RPMI7951 (cell line): ENCODE measurements at places on chromosomes 4 and X.

GRCh38 chr4:98909646-98910401 is 19.1 kb downstream of the EIF4E start:
- DNase-seq: no peak

GRCh38 chrX:53287493-53288138 is 6.2 kb upstream of the IQSEC2 start:
- peak; percentile 96 for DNase-seq

DNA sequence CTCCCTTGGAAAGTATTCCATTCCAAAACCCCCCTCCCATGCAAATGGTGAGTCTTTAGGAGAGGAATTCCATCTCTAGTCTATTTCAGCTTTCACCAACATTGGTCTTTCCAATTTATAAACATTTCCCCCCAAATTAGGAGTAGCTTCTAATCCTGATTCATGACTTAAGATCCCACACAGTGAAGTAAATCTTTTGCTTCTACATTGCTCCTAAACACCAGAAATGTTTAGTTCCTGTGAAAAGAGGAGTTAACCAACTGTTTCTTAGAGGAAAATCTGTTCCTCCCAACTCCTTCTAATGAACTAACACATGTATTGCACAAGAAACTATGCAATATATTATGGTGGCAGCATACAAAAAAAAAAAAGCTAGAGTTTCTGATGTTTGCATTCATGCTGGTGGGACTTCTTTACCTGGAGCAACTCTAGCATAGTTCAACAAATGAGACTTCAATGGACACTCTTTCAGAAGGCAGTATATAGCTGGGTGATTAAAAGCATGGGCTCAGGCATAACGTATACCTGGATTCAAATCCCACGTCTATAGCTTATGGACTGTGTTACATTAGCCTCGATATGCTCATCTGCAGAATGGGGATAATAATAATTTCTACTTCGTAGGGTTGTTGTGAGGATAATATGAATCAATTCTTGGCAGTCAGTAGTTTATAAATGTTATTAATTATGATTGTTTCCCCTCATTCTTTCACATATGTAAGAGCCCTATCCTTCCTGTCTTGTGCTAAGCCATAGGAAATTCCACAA is 131.6 kb upstream of the TMEM164 start:
- DNase-seq: no peak

DNA sequence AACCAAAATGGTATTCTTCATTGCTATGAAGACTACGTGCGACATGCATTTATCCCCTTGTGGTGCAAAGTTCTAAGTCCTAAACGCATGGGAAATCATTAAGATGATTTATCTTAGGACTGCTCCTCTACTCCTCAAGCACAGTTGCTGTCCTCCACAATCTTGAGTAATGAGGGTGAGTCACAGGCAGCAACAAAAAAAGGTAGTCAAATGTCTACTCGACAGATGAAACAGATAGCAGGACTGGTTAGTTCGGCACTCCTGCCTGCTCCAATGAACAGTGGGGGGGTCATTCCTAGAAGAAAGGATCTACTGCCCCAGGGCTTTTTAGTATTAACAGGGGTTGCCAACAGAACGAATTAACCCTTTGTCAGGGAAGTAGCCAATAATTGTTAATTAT is 233.7 kb upstream of the FGF13 start:
- DNase-seq: peak; percentile 0

DNA sequence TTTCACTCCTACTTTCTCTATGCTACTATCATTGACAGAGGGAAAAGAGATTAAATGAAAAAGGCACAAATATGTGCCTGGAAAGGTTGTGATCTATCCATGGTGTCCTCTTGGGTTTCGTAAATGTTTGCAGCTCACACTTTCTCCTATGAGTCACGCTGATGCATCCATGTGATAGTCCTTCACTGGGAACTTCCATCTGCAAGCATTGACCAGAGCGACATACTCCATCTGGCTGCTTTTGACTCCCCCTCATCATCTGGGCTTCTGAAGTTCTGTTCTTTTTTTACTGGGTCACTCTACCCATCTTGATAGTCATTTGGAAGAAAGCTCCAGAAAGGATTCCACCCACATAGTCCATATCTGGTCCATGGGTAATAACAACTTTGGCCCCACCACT is 84.7 kb upstream of the NDST3 start:
- no peak for DNase-seq

GRCh38 chr4:168831585-168831918 is 178.5 kb downstream of the CBR4 start:
- no peak for DNase-seq

GRCh38 chr4:36138220-36138619 is 106.1 kb downstream of the ARAP2 start:
- no peak for DNase-seq

DNA sequence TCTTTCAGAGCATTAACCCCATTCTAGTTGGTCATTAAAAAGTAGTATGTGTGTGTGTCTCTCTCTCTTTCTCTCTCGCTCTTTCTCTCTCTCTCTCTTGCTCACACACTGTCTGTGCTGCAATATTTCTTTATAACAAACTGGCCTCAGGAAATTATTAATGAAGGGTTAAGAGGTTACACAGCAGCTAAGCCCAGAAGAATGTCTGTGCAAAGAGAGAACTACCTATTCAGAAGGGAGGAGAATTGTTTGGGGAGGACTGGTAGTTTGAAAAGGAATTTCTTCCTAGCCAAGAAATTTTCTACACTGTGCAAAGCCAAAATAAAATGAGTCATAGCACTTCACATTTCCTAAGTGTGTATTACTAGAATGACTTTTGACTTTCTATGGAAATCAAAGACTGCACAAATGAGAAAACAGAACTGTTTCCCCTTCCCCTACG is 22.2 kb downstream of the PDGFC start:
- DNase-seq: peak; percentile 70

DNA sequence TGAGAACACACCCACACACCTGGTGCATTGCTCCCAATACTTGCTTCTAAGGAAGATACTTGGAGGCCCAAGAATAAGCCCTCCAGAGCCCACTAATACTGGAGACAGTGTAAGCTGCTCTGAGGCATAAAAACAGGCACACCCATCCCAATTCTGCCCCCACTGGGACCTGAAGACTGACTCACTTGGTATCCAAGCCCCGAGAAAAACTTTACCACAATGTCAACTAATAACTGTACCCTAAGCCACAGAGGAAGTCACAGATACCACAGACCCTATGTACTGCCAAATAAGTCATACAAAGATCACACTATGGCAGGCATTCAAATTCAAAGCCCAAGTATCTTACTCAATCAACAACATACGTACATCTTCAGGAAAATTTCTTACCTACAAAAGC is 398.2 kb upstream of the SPANXN1 start:
- peak; percentile 88 for DNase-seq

GRCh38 chrX:20221902-20222301 is 44.8 kb downstream of the RPS6KA3 start:
- peak; percentile 9 for DNase-seq

GRCh38 chrX:53813670-53814440 is 127.3 kb upstream of the HUWE1 start:
- DNase-seq: peak; percentile 84

GRCh38 chrX:2628751-2629315 is 62.3 kb upstream of the CD99 start:
- DNase-seq: no peak

- DNase-seq: no peak
These were observed 279.7 kb downstream of the NR3C2 start for GRCh38 chr4:148162519-148162918.

DNA sequence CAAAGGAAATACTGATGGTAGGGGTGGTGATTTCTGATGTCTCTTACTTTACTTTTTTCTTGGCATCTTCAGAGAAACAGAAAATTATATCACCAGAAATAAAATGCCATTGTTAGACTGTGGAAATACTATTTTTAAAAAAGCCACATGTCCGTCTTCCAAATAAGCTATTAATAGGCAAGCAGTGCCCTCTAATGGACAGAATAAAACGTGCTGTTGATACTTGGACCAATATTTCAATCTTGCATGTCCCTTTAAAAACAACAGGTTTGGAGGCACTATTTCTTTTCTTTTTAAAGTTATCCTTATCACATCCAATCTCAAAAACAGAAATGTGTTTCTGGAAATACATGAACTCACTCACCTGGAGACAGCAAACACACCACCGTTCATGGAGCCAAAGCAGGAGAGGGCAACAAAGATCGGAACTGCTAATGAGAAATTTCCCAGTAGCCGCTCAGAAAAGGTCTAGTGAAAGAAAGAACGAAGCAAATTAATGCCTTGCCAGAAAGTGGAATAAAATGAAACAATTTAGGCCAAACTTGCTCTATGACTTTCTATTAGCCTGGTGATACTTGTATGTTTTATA is 59.2 kb downstream of the SLC7A11 start:
- DNase-seq: peak; percentile 40

DNA sequence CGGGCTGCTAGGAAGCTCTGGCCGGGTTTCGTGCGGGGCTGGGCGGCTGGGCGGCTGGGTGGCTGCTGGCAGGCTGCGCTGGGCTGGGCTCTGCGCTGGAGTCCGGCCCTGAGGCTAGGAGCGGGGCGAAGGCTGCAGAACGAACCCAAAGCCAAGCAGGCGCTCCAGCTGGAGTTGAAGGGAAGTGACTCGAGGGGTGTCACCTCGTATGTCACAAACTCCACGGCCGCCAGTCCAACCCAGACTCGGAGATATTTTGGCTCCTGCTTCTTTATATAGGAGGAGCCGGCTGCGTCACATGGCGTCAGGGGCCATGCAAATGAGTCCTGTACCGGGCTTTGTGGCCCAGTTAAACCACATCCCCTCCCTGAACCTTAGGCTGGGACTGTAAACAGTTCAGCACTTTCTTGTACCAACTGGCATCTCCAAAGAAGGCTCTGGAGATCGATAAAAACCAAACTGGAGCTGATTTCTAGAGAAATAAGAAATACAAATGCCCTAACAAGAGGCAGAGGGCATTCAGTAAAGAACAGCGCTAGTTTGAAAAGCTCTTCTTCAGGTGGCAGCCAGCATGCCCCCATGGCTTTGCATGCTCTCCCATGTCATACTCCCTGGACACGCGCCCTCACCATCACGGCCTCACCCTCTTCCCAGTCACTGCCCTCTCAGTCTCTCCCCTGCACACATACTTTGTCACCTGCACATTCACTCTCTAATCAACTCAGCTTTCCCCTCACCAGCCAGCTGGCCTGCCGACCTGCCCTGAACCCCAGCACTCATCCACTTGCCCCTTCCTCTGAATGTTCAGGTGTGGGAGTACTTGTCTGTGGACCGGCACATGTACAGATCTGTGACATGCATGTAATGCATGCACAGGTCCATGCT is 58.5 kb downstream of the TSC22D3 start:
- peak; percentile 80 for DNase-seq

DNA sequence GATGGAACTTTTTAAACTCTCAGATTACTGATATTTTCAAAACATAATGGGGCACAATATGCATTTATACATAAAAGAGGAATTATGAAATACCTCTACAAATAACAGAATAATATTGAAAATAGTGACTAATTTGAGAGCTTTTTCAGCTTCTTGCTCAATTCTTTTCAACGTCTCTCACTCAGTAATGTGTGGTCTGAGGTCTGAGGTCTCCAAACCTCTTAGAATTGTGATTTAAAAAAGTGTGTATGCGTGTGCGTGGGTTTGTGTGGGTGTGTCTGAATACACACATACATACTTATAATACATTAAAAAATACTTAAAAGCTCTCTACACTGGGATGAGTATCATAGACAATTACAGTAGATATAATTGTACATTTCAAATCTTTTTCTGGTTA is 7.9 kb downstream of the NDNF start:
- no peak for DNase-seq

DNA sequence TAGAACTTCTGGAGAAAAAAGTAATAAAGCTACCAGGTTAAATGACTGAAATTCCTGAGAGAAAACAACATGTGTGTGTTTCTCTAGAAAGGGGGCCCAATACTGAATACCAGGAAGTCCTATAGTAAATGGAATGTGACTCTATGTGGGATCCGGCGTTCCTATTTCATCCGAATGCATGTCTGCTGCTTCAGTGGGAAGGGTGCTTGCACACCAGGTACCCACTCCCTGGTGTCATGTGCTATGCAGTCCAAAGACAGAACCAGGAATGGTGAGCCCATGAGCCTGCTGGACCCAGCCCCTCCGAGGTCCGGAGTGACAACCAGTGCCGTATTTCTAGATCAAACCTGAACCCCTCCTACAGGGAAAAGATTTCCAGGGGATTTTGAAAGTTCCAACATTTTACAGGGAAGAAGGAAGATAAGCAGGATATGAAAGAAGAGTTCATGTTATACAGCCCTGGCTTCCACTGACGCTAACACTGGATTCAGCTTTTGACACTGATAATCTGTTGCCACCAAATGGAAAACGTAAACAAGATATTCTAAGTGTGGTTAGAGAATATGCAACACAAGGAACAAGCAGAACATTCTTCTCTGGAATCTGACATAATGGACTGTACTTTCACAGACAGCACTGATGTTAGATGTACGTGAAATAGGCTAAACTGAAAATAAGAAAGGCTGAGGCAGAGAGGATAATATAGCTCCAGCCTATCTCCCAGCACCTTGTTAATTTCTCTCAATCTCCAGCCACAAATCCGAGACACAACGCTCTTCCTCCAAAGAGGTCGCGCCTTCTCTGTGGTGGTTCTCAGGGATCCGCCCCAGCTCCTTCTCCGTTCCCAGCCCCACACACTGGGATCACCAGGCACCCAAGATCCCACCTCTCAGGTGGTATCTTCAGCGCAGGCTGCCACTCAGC is 725 bp upstream of the CXCL1 start:
- peak; percentile 44 for DNase-seq

DNA sequence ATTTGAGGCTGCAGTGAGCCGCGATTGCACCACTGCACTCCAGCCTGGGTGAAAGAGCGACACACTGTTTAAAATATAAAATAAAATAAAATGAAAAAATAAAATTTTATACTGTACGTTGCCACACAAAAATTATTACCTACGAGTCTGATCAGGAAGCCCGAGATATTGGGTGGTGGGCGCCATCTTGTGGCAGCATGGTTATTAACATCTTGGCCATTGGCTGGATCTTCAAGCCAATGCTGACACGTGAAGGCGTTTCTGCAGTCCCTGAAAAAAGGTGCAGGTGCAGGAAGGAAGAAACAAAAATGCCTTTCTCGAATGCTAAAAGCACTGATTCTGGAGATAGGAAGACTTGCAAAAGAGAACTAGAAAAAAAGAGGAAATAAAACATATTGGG is 4.9 kb upstream of the TLR8 start:
- DNase-seq: peak; percentile 48

DNA sequence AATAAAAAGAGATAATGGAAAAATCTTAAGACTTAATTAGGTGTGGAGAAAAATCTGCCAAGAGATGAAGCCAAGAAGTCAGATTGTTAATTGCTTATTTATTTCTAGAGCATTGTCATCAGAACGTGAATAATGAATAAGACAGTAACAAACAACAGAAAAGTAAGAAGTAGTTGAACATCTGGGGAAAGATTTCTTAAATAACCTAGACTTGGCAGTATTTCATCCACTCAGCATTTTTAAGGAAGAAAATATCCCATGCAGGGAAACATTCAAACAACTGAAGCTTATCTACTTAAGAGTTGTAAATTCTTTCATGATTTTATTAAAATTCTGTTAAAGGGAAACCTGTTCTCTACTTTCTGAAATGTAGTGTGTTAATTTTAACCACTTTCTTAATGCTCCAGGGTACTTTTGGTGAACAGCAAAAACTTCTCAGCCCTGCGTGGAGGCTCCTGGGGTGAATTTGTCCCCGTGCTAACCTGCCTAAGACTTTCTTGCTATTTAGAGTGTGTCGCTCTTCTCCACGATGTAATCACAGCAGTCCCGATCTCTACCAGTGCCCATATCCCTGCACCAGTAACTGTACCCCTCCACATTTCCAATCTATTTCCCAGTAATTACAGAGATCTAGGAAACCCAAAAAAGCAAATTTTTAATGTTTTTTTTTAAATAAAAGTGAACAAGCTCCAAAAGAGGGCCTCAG is 124.6 kb downstream of the CORIN start:
- DNase-seq: no peak

- DNase-seq: peak; percentile 27
These were observed 150.6 kb downstream of the RASL11B start for GRCh38 chr4:53012738-53013137.
